D341Med (cell line): ENCODE measurements at places on chromosomes 5 and 9.
A peak's percentile ranks its signal among the peaks of the same experiment; 100 is the strongest.

- peak; percentile 40 for DNase-seq
These were observed 419.9 kb upstream of the GRAMD2B start for GRCh38 chr5:126003309-126003708.

- DNase-seq = no peak
These were observed 68.9 kb downstream of the COL27A1 start for GRCh38 chr9:114224247-114224610.

- peak; percentile 55 for DNase-seq
These were observed 220.5 kb downstream of the SLC12A2 start for GRCh38 chr5:128304088-128304487.

DNA sequence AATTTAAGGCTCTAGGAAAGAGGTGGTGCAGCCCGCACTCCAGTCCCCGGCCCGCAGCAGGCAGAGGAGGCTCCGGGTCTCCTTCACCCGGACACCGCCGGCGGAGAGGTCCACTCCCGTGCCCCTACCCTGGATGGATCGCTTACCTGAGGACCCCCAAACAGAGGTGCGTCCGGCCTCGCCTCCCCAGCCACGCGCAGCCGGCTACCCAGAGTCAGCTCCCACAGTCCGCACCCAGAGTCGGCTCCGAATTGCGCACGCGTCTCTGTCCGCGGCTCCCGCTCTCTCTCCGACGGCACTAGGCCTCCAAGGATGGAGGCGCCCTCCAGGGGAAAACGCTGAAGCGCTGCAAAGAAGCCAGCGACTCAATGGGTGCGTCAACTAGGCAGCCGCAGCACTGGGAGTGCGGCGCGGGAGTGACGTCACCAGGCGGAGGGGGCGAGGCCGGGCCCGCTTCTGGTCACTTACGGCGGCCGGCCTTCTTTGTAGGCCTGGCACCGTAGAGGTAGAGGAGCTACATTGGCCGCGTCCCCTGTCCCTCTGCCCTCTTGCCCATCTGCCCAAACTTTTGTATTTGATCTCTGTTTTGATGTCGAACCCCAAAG lies at the start of gene ELP1:
Gene ELP1 (minus strand): TSS at position 407 of the 605 bp plus-strand sequence. CDS start 2,978 bp downstream, outside the sequence.
- peak; percentile 94 for DNase-seq

DNA sequence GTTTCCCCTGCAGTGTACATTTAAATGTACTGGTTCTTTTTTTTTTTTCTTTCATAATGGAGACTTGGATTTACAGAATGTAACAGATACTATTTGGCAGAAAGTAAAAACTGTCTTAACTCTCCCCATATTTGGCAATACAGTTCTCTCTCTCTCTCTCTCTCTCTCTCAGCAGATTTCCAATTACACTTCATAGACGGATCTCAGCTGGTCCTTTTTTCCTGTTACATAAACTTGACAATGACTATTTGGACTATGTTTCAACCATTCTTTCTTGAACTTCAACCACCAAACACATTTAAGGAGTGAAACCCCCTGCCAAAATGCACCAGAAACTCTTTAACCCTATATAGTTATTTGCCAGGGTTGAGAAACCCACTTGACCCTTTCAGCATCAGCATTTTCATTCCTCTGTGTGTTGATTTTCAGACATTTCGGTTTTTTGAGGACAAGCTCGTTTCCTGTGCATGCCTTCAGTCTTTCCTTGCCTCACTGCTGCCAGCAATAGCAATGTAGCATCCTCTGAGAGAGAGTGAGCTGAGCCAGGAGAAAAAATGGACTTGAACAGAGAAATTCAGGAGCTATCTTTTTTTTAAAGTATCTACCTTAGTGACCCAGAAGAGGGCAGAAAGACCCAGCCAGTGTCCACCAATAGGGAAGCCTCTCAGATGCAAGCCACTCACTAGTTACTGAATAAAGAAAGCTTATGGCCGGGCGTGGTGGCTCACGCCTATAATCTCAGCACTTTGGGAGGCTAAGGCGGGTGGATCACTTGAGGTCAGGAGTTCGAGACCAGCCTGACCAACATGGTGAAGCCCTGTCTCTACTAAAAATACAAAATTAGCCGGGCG lies 26.0 kb upstream of the GNA14 start:
- no peak for DNase-seq

DNA sequence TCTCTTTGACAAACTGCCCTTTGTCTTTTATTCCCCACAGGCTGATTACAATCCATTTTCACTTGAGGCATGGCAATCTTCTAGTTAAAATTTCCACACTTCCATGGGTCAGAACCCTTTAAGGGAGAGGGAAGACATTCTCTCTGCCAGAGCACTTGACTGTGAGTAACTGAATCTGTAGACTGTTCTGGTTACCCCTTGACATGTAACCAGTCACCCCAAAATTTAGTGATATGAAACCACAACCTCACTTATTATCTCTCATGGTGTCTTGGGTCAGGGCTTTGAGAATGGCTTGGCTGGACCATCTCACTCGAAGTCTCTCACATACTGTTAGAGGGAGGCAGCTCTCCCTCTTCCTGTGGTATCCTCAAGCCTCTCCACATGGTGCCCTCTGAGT lies 14.0 kb downstream of the ITGA2 start:
- no peak for DNase-seq

- no peak for DNase-seq
These were observed 290.0 kb upstream of the PIK3R1 start for GRCh38 chr5:67925511-67925910.

DNA sequence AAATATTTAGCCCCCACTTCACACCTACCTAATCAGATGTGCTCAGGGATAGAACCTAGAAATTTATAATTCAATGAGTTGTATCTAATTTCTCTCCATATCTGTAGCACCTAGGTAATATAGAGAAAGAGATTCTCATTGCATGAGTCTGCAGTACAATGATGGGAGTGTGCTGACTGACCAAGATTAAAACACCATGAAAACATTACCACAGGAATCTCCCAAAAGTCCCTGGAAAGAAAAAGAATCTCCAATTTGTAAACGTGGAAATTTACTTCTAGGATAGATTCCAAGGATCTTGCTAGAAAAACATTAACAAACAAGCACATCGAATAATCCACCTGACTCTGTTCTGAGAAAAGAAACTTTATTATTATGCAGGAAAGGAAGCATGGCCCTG lies 45.0 kb upstream of the DMRTA1 start:
- DNase-seq = no peak

DNA sequence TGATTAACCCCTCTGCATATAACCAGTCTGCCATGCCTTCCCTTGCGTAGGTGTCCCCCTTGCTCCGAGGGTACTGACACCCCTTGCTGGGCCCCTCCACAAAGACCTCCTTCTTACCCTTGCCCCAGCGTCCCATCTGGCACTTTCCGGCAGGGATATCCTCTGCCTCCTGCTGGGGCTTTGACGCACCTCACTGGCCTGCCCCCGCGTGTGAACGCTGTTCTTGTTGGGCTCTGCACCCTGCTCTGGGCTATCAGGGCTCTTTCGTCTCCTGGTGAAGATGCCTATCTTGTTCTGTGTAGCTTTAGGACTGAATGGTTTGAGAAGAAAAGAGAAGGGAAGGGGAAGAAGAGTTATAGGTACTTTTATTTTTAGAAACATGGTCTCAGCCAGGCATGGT lies 53.0 kb downstream of the SUB1 start:
- DNase-seq = no peak

GRCh38 chr5:125987677-125988255 lies 435.4 kb upstream of the GRAMD2B start:
- no peak for DNase-seq

DNA sequence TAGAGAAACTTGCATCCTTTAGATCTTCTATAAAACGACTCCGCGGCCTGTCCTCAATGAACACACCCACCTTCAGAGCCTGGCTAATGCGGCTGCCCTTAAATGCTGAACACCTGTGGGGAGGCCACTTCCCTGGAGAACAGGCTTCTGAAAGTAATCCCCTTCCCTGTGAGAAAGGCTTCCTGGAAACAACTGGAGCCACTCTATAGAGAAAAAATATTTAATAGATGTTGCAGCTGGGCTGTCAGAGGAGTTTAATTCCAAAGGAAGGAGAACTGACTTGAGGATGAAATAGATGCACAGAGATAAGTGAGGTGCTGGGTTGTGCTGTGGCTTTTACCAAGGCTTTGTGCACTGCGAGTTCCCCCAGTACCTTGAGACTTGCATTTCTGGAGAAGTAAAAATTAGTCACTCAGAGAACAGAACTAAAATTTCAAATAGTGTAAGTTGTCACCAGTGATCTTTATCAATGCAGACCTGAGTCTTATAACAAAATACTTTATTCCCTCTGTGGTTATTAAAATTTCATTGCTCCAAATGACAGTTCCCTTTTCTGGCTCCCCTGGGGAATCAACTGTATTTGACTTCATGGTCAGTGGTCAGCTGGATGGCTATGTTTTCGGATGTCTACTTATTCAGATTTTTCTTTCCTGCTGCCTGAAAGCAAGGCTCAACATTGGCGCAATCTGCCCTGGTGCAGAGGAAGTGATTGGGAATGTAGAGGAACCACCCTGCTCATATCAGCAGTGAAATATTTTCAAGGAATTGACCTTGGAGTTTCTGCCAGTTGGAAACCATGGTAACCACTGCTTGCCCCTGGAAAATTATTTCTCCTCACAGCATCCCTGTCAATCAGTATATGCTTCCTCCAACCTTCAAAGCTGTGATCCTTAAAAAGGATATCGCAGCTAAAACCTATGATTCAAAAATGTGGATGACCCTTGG lies 238.8 kb downstream of the SMARCA2 start:
- no peak for DNase-seq

DNA sequence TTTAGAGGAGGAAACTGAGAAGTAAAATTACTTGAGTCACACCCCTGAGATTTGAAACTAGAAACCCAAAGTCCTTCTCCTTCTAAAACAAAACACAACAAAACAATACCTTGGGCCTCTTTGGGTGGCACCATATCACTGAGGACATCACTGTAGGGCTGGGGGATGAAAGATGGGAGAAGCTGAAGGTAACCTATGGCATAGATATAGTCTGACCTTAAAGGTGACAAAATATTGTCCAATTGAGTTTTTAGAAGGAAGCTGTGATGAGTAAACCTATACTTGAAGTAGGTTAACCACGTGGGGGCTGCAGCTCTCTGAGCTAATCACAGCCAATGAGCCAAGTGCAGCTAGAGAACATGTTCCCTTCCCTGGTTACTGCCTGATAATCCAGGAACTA lies 167.4 kb upstream of the CD180 start:
- DNase-seq = no peak

GRCh38 chr5:56737951-56738606 lies 77.3 kb upstream of the MAP3K1 start:
- no peak for DNase-seq

- peak; percentile 33 for DNase-seq
These were observed 1.7 kb downstream of the RXFP3 start for GRCh38 chr5:33937707-33938506.

DNA sequence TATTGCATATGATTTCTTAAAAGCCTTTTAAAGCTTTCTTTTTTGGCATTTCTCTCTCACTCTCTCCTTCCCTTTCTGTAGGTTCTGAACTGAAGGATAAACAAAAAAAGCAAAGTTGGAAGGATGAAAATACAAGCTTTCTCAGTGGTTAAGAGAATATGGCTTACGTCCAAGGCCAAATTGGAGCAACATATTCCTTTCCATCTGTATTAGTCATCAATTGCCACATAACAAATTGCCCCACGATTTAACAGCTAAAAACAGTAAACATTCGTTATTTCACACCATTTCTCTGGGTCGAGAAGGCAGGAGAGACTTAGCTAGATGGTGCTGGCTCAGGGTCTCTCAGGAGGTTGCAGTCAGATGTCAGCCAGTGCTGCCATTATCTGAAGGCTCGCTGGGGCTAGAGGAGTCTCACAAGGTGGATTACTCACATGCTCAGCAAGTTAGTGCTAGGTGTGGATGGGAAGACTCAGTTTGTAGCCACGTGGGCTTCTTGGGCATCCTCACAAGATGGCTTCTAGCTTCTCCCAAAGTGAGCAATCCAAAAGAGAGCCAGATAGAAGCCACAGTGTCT lies 2.0 kb upstream of the ROR2 start:
- DNase-seq = no peak

DNA sequence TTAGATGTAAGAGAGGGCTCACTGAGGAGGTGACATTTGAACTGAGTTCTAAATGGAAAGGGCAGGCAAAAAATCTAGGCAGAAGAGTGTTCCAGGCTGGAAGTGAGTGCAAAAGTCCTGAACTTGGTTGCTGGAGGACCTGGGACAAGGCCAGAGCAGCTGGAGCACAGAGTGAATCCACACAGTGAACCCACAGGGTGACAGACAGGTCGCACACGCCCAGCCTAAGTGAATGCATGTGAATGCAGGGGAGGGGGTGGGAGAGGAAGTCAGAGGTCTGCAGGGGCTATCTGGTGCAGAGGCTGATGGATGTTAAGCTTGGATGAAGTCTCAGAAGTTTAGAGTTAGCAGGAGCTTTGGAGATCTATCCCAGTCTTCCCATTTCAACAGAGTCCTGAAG lies 556 bp upstream of the TTF1 start:
- no peak for DNase-seq

- no peak for DNase-seq
These were observed 35.8 kb upstream of the SPRY4 start for GRCh38 chr5:142360607-142361120.

GRCh38 chr5:10332301-10332700 lies 21.2 kb upstream of the MARCHF6 start:
- no peak for DNase-seq

DNA sequence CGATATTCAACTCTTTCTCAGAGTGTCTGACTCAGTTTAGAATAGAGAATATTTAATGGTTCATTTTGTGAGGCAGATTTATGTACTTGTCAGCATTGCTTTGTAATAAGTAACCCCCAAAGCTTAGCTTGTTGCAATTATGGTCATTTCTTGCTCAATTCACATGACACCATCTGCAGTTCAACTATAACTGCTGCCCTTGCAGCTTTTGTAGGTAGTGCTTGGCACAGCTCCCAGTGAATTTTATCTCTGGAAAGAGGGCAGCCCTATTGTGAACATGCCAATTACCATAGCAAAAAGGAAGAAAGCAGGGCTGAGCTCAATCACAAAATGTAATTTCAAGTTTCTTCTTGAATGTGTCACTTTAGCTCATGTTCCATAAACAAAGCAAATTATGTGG lies 1587.7 kb upstream of the ACO1 start:
- DNase-seq = no peak

DNA sequence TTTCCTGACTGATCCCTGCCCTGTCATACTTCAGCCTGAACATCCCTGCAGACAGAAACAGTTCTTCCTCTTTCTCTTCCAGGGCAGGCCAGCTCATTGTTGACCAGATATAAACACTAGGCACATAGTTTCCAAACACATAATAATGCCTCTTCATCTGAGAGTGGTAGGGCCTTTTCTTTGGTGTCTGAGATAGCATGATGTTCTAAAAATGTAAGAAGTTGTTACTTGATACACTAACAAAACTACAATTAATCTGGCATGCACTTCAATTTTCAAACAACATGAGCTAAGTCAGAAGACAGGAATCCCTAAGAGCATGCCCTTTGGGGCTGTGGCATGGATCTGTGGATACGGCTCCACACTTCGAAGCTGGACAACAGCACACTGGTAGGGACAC lies 246.6 kb downstream of the SPOCK1 start:
- no peak for DNase-seq

DNA sequence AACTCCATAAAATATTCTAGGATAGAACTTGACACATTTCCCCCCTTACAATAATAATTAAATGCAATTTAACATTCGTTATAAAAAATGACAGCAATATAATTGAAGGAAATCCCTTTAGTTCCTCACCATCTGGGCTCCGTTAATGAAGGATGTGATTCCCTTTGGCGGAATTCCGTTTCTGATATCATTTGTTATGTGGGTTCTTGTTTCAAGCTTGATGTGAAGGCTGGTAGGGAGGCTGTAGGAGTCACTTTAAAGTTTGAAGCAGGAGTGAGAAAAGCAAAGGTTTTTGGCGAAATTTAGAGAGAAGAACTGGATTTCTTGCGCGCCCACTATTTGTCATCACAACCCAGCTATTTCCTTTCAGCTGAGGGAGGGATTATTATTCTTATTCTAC lies 4.0 kb downstream of the RGS7BP start:
- no peak for DNase-seq

- no peak for DNase-seq
These were observed 341.4 kb upstream of the ACTBL2 start for GRCh38 chr5:57824047-57824446.
